ENCODE measurements at places on chromosomes 12 and 14.

- no peak for DNase-seq
Observed at GRCh38 chr14:68440820-68441219, 352.0 kb downstream of the ZFP36L1 start.

GRCh38 chr12:7361265-7361664 lies 57.4 kb downstream of the ACSM4 start:
- no peak for DNase-seq

GRCh38 chr12:112967858-112968257 lies 10.5 kb upstream of the OAS2 start:
- DNase-seq: no peak

DNA sequence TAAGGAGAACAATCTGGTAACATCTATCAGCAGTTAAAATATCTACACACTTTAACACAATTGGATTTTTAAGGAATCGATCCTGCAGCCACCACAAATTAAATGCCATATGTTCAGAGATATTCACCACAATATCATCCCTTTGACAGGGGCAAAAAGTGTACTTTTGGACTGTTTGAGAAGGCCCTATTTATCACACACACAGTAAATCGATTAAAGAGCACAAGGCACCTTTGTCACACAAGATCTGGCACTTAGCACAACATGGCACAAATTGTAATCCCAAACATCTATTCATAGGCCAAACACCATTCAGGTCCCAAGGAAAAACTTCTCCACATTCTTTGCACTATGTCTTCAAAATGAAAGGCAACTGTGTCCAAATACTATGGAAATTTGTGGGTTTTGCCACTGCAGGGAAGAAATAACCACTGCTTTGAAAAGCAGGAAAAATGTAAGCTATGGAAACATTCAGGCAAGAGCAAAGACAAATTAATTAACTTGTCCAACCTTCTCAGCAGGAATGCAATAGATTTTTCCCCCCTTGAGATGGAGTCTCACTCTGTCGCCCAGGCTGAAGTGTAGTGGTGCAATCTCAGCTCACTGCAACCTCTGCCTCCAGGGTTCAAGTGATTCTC lies 282.5 kb upstream of the TMPO start:
- DNase-seq: no peak

GRCh38 chr14:20934148-20934762 lies 21.0 kb upstream of the RNASE2 start:
- no peak for DNase-seq

DNA sequence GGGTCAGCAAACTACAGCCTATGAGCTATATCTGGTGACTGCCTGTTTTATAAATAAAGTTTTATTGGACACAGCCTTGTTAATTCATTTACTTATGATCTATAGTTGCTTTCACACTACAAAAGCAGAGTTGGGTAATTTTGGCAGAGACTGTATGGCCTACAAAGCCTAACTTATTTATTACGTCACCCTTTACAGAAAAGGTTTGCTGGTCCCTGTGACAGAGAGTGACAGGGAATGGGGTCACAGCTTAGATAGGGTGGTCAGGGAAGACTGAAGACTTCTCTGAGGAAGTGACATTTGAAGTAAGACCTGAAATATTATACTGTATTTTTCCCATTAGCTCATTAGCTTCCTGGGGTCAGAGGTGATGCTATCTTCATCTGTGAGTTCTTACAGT lies 75.7 kb upstream of the NEDD1 start:
- no peak for DNase-seq

- no peak for DNase-seq
Observed at GRCh38 chr12:113016796-113017195, 38.5 kb downstream of the OAS2 start.

DNA sequence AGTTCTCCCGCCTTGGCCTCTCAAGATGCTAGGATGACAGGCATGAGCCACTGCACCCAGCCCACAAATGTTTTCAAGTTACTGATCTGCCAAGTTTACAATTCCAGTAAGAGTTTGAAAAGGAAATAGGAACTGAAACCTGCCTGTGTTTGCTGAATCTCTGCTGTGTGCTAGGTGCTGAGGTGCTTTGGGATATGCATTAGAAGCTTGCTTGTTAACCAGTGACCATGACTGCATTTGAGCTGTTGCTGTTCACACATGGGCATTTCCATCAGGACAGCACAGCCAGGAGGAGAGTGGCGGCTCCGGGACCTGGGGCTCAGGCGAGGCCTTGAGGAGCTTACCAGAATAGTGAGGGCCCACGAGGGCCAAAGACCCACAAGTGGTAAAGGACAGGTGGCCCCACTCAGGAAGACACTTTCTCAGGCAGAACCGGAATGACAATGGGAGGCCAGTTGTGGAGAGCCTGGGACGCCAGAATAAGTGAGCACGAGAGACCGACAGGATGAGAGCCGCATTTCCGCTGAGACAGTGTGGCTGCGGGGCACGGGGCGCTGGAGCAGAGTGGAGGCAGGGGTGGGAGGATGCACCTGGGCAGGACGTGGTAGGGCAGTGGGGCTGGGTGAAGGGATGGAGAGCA lies 54.5 kb upstream of the MMP17 start:
- no peak for DNase-seq

GRCh38 chr12:120835657-120836056 lies 68.5 kb downstream of the SPPL3 start:
- DNase-seq: no peak

DNA sequence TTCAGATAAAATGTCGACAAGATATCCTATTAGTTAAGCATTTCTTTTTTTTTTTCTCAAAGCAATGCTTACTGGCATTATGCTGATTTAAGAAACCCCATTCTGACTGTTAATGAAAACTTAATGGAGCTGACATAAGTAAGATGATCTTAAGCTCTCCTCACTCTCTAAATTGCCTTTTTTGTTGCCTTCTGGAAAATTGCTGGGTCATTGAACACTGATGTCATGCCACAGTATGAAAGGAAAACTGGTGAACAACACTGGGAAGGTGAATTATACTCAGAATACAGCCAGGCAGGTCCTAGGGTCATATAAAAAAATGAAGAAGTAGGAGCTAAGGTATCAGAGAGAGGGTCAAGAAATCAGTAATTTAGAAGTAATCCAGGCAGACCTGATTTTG lies 179.9 kb downstream of the BTG1 start:
- DNase-seq: no peak

DNA sequence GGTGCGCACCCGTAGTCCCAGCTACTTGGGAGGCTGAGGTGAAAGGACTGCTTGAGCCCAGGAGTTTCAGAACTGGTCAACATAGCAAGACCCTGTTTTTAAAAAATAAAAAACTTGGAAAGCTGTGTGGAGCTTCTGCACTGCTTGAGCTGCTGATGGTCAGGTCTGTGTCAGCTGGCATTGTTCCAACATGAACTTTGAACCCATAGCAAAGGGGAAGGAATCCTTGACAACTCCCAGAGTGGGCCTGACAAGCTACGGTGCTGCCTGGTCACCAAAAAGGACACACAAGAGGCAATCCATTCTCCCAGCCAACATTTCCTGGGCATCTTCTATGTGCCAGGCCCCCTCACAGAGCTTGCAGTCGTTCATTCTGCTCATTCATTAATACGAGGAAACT lies 16.4 kb upstream of the LTBP2 start:
- DNase-seq: no peak

- no peak for DNase-seq
Observed at GRCh38 chr12:70885956-70886355, 34.6 kb downstream of the PTPRR start.

GRCh38 chr14:45332360-45332988 lies 79.5 kb upstream of the MIS18BP1 start:
- DNase-seq: no peak

GRCh38 chr12:97813301-97813700 lies 350.7 kb downstream of the RMST start:
- no peak for DNase-seq

DNA sequence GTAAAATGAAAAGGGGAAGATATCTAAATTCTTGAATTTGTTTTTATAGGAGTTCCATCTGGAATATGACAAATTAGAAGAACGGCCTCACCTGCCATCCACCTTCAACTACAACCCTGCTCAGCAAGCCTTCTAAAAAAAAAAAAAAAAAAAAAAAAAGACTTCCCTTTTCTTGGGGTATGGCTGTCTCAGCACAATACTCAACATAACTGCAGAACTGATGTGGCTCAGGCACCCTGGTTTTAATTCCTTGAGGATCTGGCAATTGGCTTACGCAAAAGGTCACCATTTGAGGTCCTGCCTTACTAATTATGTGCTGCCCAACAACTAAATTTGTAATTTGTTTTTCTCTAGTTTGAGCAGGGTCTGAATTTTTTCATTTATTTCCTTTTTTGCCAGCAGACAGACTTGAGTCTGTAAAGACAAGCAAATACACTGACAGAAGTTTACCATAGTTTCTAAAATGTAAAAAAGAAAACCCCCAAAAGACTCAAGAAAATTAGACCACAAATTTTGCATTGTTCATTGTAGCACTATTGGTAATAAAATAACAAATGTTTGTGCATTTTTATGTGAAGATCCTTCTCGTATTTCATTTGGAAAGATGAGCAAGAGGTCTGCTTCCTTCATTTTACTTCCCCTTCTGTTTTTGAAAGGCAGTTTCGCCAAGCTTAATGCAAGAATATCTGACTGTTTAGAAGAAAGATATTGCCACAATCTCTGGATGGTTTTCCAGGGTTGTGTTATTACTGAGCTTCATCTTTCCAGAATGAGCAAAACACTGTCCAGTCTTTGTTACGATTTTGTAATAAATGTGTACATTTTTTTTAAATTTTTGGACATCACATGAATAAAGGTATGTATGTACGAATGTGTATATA lies 12.1 kb upstream of the KCNMB4 start:
- peak; percentile 18 for DNase-seq

GRCh38 chr12:131784909-131785762 lies 43.1 kb upstream of the MMP17 start:
- DNase-seq: no peak

- DNase-seq: no peak
Observed at GRCh38 chr12:65876898-65877721, 52.8 kb downstream of the HMGA2 start.

- no peak for DNase-seq
Observed at GRCh38 chr12:3250034-3250433, 172.9 kb downstream of the TSPAN9 start.

GRCh38 chr12:117494833-117495655 lies 133.6 kb upstream of the NOS1 start:
- no peak for DNase-seq

GRCh38 chr12:24797901-24798300 lies 151.0 kb downstream of the BCAT1 start:
- no peak for DNase-seq

GRCh38 chr12:9707864-9708808 lies 24.8 kb downstream of the CLECL1 start:
- no peak for DNase-seq

DNA sequence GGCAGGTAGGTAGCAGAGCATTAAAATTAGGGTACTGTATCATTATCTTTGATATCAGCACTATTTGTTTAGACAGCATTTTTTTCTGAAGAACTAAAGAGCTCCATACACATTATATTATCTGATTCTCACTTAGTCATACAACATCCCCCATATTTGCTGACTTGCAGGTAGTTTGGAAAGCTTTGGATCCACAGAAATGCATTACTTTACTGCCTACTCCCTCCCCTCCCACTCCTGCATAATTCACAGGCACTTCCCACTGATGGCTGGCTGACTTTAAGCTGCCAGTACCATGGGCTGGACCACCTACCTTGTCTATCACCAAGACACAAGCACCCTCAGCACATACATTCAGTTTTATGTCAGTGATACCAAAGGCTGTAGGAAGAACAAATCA lies 110.4 kb downstream of the SLC8A3 start:
- DNase-seq: no peak

DNA sequence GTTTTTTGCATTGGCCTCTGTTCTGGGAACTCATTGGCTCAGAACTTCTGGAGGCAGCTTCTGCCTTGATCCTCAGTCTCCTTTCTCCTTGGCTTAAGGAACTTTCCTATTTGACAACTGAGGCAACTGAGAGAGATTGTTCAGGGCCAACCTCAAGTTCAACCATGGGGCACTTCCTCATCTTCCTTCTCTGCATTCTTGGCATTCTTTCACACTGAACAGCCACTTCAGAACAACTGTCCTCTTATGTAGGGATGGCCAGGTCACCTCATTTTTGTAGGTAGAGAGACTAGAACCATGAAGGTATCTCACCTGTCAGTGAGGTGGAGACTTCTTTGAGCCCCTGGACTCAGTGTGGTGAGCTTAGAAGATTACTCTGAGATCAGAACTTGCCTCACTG lies 63.0 kb upstream of the NRXN3 start:
- DNase-seq: no peak

DNA sequence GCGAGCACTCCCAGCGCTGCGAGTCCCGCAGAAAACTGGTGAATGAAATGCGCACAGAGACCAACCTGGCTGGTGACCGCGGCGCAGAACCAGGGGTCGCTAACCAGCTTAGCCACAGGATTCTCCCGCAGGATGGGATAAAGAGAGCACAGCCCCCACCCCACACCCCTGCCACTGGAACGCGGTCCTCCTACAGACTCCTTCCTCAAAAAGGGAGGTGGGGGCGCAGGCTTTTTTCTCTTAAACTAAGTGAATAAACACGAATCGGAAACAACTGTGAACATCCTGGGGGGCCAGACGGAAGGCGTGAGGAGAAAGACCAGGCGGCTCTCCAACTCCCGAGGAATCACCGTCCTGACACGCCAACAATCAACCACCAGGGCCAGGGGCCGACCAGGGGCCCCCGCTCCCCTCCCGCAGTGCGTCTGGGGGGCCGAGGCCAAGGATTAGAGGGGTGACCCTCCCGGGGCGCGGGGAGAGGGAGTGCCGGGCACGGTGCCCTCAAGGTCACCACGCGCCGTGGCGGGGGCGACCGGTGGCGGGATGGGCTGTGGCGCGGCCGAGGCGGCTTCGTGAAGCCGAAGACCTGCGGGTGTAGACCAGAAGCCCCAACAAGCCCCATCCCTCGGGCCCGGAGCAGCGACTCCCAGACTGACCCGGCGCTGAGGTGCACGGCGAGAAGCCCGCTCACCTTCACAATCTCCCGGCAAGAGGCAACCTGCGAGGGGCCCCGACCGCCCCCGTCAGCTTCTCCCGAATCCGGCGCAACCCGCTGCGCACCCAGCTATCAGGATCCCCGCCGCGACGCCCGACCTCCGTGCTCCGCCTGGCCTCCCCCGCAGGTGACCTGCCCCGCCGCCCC lies 704 bp downstream of the ATP2B1 start:
- no peak for DNase-seq

DNA sequence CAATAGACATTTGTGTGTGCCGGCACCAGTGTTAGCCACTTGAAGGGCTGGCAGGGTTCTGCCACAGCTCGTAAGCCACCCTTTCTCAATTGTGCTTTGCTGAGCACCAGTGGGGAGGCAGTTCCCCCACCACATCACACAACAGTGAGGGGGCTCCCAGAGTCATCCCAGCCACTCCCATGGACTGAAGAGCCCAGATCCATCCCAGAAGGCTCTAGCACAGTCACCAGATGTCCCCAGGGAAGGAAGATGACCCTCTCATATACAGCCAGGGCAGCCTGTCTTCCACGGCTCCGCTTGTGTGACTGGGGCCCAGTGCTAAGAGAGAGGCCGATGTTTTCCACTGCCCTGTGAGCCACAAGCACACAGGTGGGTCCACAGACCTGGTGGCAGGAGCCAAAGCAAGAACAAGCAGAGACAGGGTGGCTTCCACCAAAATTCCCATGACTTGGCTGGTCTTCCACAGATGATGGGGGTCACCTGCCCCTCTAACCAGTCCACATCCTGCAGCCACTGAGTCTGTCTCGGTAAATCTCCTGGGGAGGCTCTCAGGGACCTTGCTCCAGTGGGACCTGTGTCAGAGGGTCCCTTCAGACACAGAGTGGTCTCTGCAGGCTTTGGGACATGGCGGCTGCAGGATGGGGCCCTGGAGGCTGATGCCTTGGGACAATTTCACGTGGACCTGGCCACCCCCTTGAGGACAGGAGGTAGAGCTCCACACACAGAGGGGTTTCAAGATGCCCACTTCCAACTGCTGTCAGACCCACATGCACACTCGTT lies 71.9 kb upstream of the DDX11 start:
- DNase-seq: no peak

All from SIG-M5 (cell line).